ENCODE measurements at places on chromosomes 12 and 14.

DNA sequence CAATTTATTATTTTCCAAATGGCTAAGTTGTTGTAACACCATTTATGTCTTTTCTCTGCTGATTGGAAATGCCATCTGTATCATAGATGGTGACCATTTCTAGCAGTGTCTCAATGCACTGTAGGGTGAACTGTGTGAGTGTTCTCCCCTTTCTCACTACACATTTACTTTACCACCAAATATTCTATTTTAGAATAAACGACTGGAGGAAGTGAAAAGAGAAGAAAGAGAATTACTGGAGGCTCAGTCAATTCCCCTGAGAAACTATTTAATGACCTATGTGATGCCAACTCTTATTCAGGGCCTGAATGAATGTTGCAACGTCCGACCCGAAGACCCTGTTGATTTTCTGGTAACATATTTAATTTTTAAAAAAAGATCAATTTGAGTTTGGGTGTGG lies 15.5 kb upstream of the PAPOLA start:
- DNase-seq: no peak

DNA sequence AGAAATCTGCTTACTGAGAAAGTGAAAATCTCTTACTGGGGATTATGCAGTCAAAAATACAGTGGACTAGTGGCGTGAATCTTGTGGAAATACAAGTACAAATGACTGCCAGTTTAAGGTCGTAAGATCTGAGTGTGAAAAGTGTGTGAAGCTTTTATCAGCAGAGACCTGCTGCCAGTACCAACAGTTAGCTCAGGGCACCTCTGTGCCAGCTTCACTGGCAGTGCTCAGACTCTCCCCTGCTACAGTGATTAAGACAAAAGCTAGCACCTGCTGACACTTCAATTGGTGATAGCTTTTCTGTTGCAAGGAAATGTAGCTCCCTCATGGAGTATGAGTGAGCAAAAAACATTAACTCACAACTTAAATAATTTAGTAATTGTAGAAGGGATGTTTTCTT lies 185.1 kb downstream of the ANO6 start:
- no peak for DNase-seq

GRCh38 chr12:71230542-71230941 lies 72.7 kb upstream of the TSPAN8 start:
- no peak for DNase-seq

DNA sequence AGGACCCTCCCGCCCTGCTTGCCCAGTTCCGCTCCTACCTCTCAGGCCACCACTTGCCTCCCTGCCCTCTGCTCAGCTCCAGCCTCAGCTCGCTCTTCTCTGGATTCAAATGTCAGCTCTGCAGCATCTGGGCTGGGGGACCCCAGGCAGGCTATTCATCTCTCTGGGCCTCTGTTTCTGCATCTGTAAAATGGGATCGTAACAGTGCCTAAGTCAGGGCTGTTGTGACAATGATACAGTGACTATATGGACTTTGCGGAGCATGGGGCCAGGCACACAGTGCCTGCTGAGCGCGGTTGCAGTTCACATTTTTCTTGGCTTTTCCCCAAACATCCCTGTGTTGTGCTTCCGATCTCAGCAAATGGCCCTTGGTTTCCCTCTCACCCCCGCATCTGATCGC lies 2.8 kb downstream of the PHETA1 start:
- DNase-seq: no peak
